ENCODE measurements at places on chromosomes 2 and 18.

GRCh38 chr18:9380101-9380500 lies 45.5 kb downstream of the TWSG1 start:
- no peak for DNase-seq

GRCh38 chr2:224722250-224722649 lies 6.1 kb upstream of the CCDC195 start:
- DNase-seq = no peak

- DNase-seq = no peak
Observed at GRCh38 chr2:2646433-2647051, 315.5 kb upstream of the MYT1L start.

DNA sequence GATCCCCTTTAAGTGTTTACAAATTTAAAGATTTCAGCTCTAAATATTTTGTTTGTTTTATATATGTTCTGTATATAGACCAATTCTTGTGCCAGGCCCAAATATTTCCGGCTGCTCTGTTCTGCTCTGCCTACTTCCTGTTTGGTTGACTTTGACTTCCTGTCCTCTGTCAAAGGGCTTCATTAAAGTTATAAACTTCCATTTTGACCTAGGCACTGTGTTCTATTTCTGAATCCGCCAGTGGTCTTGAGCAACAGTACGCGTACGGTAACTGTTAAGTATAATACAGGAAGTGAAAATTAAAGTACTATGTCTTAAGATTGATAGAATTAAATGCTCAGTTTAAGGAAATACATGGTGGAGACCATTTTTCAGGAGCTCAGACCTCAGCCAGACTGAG lies 13.5 kb upstream of the REL start:
- DNase-seq = no peak

- no peak for DNase-seq
Observed at GRCh38 chr2:29561628-29562027, 359.8 kb downstream of the ALK start.

GRCh38 chr2:67572721-67573435 lies 175.7 kb downstream of the ETAA1 start:
- DNase-seq = no peak

- no peak for DNase-seq
Observed at GRCh38 chr2:226247289-226248275, 552.0 kb downstream of the IRS1 start.

DNA sequence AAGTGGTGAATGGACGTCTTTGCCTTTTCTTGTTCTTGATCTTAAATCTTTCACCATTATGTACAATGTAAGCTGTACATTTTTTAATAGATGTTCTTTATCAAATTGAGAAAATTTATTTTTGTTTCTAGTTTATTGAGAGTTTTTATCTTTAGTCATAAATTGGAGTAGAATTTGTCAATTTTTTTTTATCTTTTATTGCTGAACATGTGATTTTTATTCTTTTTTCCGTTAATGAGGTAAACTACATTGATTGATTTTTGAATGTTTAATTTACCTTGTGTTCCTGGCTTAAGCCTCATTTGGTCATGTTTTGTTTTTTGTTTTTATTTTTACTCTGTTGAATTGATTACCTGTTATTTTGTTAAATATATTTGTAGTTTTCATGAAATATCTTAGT lies 19.7 kb downstream of the KIAA1328 start:
- DNase-seq = no peak

DNA sequence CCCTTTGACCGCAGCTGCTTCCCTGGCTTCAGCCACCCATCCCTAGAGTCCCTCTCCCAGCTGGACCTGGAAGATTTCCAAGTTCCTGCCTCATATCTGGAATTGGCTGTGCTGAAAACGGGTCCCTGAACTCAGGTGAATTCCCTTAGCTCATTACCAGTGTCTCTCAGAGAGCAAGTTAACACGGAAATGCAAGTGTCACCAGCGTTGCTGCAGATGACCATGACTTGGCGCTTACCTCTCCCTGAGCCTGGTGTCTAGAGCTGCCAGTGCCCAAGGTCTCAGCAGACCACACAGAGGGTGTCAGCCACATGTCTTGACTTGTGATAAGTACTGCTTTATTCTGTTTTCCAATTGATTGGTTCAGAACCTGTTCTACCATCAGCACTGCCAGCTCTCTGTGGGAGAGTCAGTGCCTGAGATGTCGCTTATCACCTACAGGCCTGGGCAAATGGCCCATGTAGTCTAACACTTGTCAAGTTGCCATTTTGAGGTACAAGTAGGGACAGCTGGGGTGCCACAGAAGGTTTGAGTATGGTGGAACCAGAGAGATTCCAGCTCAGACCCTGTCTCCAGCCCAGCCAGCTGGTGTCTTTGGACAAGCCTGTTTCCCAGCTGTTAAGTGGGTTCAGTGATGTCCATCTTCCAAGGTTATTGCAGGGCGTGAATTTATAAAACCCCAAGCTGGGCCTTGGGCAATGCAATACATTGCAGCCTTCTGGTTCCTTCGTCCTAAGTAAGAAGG lies 48.7 kb downstream of the LYPD1 start:
- DNase-seq = no peak

- DNase-seq = no peak
Observed at GRCh38 chr2:70161069-70161534, 29.7 kb downstream of the C2orf42 start.

- DNase-seq = no peak
Observed at GRCh38 chr2:218953366-218953954, 6.0 kb upstream of the CDK5R2 start.

DNA sequence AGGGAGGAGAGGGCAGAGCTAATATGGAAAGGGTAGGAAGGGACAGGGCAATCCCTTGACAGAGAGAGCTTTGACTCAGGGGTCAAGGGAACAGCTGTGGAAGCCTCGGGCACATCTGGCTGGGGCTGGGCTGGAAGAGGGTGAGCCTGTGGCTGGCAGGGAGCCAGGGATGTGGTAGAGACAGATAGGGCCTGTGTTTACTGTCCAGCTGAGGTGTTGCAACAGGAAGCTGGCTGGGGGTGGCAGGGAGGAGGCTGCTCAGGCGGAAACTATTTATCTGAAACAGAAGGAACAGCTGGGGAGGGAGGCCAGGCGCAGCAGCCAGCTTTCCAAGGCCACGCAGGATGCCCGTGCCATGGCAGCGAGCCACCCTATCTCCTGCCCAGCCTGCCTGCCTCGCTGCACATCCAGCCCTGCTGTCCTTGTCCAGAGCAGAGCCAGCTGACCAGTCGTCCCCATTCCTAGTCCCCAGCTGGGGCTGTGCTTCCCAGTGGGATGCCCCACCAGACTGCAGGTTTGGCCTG lies 264.7 kb downstream of the CYP26B1 start:
- DNase-seq = no peak

DNA sequence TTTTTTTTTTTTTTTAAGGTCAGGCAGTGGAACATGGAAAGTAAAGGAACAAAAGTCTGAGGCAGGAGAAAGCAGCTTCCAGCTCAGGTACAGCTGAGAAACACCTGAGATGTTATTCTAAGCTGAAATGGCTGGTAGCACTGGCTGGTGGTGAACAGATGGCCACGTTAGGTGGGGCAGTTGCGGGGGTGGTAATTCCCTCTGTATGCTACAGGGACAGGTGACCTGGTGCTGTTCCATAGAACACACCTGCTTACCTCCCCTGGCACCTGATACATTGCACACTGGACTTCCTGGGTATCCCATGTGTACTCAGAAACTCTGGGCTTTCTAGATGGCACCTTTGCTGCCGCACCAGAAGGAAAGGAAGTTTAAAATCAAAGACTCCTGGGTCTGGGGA lies 333.3 kb downstream of the SLC8A1 start:
- no peak for DNase-seq

- no peak for DNase-seq
Observed at GRCh38 chr2:72883356-72883962, 3.7 kb upstream of the SPR start.

- no peak for DNase-seq
Observed at GRCh38 chr2:229313591-229313990, 42.5 kb upstream of the PID1 start.

DNA sequence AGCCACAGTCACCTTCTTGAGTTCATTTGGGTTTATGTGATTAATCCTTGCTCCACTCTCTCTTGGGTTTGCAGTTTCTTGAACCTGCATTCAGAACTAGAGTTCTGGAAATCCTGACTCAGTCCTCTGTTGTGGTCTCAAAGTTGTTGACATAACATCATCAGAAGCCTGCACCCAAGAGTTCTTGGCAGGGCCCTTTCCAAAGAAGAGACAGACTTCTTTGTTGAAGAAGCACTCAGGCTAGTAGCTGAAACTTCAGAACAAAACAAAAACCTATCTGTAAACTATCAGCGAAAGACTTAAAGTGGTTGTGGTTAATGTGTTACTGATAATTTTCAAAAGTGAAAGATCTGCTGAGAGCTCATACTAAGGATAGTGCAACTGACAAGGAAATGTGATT lies 120.8 kb downstream of the FAM168B start:
- DNase-seq = no peak

DNA sequence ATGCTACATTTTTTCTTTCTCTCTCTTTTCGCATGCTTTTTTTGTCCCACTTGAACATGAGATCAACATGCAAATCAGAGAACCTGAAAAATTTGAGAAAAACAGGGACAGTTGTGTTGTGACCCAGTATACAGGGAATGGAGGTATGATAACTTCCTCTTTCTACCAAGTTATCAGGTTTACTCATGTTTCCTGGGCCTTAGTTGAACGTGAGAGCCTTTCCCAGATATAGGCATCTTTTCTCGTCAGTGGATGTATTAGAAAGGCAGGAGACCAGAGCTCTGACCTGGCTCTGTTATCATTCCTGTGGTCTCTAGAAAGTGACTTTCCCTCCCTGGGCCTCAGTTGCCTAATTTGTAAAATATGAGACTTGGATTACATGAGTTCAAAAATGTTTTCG lies 30.1 kb upstream of the FAM117B start:
- DNase-seq = no peak

GRCh38 chr2:6497048-6497447 lies 368.7 kb downstream of the CMPK2 start:
- DNase-seq = no peak

GRCh38 chr2:239166201-239166834 lies 234.5 kb downstream of the HDAC4 start:
- DNase-seq = no peak

DNA sequence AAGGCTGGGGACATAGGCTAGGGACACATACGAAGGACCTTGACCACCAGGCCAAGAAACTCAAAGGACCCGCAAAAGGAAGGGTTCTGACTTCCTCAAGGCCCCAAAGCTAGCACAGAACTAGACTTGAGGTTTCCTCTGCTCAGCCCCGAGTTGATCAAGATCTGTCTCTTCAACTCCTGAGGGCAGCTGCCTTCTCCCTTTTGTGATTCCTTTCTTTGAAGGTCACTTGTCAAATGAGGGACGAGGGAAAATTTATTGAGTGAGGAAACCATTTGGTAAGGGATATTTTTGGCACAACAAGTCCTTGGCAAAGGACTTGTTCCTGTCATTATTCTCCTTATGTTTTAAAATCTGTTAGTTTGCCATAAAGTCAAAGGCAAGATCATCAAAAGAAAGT lies 12.3 kb upstream of the ROCK2 start:
- DNase-seq = no peak

DNA sequence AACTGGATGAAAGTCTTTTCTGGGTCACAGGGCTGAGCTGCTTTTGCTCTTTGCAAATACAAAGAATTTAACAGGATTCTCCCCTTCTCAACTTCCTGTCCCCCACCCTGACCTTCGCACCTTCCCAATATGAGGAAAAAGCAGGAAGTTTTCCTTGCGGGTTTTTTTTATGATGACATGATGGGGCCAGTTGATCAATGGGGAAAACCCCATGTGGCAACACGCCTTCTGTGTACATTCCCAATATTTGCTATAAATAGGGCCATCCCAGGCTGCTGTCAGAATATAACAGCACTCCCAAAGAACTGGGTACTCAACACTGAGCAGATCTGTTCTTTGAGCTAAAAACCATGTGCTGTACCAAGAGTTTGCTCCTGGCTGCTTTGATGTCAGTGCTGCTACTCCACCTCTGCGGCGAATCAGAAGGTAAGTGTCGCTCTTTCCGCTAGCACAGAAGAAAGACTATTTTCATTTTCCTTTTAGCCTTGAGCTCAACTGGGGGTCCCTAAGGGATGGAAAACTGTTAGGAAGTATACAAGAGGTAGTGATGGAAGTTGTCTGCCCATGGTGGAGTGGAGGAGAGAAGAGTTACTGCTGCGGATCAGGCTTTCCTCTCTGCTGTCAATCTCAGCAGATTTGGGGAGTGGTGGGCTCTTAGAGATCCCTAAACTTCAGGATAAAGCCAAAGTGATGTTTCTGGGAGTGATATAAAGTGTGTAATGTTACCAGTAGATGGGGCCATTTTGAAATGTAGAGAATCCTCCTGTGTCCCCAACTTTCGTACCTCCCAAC lies at the start of gene CCL20:
TSS of gene CCL20 (plus strand) at position 281 of the 792 bp plus-strand sequence. CDS start at position 351, 70 bp downstream.
- no peak for DNase-seq

DNA sequence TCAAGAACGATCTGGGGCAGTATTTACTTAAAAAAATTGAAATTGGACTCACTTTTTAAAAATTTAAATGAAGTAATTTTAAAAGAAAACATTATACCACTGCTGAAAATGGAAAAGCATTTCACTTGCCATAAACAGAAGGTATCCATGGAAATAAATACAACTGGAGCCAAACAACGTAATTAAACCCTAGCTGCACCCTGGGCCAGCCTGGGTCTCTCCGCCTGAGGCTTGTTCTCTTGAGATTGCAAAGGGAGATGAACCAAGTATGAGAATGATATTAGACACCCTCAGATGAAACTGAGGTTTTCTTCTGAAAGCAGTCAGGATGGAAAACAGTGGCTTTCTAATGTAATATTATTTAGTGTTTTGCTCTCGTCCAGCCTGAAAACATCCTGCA lies 264.4 kb downstream of the KCNE4 start:
- no peak for DNase-seq

DNA sequence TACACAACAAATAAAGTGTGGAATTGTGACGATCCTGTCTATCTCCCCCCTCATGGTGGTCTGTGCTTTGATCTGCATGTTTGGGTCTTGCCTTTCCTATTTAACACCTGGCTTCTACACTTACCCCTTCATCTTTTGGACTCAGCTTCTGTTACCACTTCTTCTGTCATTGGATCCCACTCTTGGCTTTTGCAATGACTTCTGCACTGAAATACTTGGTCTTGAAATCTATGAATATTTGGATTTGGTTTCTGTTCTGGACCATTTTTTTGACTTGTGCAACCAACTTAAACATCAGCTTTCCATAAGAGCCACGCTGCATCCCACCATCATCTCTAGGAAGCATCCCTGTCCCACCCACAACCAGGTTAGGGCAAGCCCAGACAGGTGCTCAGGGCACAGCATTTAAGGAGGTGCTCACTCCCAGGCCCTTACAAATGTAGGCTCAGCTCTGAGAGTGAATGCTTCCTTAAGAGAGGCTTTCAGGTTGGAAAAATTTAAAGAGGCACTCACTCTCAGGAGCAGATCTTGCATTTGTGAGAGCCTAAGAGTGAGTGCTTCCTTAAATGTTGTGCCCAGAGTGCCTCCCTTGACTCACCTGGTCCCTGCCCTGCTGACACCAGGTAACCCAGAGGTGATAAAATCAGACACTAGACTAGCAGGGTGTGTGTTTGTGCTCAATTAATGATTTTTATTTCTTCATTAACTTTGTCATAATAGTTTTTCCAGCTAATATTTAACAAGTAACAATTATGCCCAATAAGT lies 124.5 kb upstream of the SH3BP4 start:
- DNase-seq = no peak

GRCh38 chr2:164910101-164910899 lies 45.0 kb downstream of the SLC38A11 start:
- DNase-seq = no peak

GRCh38 chr2:132438691-132439090 lies 22.1 kb downstream of the GPR39 start:
- DNase-seq = no peak

Data from stimulated activated CD8-positive, alpha-beta memory T cell treated with anti-CD3 and anti-CD28 coated beads, Interleukin-15, amount 100 ng/mL, for 24 hours (primary cell).